ENCODE measurements at places on chromosomes 5 and 9.

DNA sequence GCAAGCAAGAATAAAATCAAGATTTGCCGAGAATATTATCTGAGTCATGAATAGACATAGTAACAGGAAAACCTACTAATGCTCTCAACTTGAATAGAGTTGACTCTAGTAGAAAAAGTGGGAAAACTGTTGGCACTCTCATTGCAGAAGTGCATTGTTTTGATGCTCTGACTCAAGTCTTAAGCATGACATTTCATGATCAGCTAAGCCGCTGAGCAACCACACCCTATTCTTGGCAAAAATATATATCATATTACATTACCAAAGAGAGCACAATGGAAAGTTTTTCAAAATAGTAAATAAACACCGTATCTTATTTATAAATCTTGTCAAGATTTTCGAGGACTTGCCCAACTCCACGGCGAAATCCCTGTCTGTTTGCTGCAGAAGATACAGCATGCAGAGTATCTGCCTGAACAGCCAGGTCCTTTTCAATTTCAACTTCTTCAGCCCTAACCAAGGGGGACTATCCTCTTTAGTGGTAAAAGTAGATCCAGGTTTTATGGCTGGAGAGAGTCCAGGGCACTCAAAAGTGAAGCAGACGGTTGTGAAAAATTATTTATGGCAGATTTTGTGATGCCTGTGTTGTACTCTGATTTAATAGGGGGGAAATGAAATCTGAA, 13.9 kb upstream of the ADAMTSL1 start:
- DNase-seq, result no peak

DNA sequence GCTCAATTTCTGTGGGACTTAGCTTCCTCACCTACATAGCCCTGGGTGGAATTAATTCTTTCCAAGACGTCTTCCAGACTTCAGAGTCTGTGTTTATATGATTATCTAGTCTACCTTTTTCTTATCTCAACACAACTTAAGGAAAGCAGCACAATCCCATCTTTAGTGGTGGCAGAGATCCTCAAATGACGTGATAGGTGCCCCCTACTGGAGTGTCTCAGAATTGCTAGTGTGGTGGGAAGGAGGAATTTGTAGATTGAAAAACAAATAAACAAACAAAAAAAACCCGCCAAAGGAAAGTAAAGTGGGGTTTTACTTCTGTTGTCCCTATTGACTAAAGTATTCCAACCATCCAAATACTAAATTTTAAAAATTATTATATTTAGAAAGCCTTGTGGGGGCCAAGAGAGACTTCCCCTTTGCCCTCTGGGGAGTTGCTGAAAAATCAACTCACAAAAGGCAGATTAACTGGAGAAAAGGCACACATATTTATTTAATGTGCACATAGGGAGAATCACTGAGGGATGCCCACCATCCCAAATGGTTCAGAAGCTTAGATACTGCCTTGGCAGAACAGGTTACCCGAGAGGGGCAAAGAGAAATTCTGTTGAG, 283.3 kb downstream of the TMEM167A start:
- DNase-seq, result peak; percentile 23

DNA sequence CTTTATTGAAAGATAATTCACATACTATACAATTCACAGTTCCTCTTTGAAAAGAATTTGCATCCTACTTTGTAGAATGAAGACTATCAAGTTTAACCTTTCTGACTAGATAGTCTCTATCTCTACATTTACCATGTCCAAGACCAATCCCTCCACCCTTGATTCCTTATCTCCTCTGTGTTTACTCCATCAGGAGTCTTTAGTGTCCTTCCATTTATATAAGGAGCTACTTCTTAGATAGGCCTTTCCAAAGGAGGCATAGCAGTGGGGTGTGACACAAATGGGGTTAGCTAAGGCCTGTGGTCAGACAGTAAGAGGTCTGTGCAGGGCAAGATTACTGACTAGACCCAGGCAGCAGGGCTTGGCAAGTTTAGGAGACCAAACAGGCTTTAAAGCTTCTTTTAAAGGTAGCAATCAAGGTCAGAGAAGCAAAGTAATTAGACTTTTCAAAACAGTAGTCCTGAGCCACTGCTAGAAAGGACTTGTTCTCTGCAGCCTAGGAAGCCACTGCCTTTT, 11.1 kb upstream of the DMXL1 start:
- no peak for DNase-seq

GRCh38 chr9:571066-571465, 270.4 kb upstream of the DMRT1 start:
- DNase-seq, result no peak

GRCh38 chr5:5071554-5071953, 68.6 kb upstream of the ADAMTS16 start:
- DNase-seq, result no peak

DNA sequence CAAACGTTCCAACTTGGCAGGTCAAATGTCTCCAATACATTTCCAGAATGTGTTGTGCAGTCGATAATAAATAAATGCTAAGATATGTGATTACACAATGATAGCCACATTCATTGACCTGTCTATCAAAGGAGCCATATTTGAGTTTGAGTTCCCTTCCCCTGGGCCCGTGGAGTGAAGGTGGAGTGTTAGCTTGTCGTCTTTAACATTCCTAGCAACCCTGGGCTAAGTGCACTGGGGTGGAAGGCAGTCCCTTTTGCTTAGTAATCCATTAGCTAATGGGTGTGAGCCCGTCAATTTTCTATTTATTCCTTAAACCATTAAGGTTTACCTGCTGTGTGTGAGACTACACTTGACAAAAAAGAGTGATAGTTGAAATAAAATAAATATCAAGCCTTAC, 415.2 kb downstream of the EBF1 start:
- no peak for DNase-seq

- DNase-seq, result no peak
Observed at GRCh38 chr5:79878136-79878679, 112.9 kb downstream of the MTX3 start.

- no peak for DNase-seq
Observed at GRCh38 chr5:42995360-42995751, 44.8 kb downstream of the ANXA2R start.

- DNase-seq, result no peak
Observed at GRCh38 chr9:83466877-83467276, 71.3 kb downstream of the FRMD3 start.

- DNase-seq, result no peak
Observed at GRCh38 chr9:132631280-132631679, 38.5 kb downstream of the DDX31 start.

DNA sequence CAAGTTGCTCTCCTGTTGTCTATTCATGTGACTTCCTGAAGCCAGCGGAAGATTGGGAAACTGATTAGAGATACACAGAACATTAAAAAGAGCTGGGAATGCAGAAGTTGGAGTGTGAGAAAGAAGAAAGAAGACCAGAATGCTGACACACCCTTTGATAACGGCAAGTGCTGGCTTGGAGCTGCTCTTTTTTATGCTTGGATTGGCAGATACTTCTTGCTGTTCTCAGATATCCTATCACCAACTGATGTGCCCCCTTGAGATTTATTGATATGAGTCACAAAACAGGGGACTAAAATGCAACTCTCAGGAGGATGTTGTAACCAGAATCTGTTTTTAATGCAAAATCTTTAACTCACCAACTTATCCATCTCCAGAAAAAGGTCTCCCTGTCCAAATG, 56.0 kb upstream of the ASTN2 start:
- no peak for DNase-seq

DNA sequence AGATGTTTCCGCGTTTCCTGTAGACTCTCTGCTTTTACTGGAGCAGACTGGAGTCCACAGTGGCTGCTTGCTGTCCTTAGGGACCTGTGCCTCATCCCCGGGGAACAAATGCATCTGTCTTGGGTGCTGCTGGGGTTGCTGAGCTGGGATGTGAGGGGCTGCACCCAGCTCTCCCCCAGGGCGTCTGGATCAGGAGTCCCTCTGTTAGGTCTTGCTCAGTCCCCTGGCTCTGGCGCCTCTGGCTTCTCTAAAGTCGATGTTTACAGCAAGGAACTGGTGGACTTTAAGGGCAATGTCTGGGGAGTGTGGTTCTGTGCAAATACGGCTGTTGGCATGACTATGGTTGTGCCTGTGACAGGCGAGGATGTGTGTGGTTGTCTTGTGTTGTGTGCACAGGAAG, 91.4 kb downstream of the CACNA1B start:
- DNase-seq, result no peak

DNA sequence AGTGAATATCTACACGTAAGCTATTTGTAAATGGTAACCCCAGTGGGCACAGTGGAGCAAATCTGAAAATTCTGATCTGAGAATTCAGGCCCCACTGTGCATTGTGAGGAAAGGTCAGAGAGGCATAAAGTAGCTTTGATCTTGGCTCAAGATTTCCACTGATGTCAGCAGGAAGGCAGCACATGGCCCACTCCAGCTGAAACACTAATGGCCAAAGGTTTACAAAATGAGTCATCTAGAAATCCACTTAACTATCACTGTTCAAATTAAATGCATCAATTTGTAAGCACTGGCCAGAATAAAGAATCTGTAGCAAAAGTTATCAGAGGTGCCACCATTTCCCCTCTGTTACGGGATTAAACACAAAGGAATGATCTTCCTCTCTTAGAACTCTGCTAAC, 191.6 kb downstream of the C9orf152 start:
- DNase-seq, result no peak

DNA sequence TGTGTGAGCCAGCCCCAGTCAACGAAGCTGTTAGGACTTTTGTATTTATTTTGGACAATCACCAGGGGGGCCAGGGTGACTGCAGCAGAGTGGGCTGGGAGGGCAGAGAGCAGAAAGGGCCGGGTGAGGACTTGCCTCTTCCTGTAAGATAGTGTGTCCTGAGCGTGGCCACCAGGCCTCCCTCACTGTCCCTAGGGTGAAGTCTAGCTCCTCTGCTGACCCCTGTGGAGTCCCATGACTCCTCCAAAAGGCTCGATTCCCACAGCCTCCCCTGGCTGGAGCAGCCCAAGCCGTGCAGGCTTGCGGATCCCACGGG, 147.8 kb downstream of the RXRA start:
- no peak for DNase-seq

DNA sequence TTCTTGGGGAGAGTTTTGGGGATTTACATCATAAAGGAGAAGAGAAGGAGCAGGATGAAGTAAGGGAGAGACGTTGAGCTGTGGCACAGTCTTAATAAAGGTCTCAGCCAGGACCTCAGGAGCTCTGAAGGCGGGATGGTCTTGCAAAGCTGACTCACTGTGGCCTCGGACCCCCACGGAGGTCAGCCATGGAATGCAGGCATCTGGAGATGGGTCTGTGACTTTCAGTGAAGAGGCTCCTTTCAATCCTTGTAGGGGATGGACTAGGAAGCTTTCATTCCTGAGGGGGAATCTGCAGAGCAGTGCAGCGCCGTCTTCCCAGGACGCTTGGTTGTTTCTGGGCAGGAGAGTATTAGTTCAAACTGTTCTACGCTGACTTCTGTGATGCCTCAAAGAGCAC, 65.7 kb upstream of the BASP1 start:
- no peak for DNase-seq

DNA sequence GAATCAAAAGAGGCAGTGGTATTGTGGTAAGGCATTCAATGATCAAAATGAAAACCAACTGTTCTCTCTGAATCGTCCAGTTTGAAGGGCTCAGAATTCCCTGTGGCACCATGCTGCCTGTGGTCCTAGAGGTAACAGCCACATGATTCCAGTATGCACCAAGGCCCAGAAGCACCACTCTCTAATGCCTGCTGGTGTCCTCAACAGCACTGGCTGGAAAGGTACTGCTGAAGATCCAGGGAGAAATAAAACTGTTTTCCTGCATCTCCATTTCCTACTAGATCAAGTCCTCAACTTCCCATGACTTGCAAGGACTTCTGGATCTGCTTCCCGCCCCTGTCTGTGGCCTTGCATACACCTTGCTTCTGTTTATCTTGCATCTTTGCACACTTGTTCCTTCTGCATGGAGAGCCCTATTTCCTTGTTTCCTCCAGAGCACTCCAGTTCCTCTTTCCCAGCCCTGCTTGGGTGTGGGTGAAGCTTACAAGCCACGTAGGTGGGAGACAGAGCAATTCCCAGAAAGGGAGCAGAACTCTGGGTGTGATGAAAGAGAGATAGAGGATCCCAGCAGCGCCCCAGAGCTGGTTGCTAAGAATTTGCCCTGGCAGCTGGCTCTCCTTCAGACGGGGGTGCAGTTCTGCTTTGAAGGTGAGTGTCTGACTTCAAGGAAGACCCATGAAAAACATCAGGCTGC, 41.0 kb upstream of the EQTN start:
- DNase-seq, result no peak

GRCh38 chr9:101849102-101849707, 110.8 kb upstream of the GRIN3A start:
- DNase-seq, result no peak

- DNase-seq, result no peak
Observed at GRCh38 chr9:135927195-135928013, 20.1 kb upstream of the CAMSAP1 start.

DNA sequence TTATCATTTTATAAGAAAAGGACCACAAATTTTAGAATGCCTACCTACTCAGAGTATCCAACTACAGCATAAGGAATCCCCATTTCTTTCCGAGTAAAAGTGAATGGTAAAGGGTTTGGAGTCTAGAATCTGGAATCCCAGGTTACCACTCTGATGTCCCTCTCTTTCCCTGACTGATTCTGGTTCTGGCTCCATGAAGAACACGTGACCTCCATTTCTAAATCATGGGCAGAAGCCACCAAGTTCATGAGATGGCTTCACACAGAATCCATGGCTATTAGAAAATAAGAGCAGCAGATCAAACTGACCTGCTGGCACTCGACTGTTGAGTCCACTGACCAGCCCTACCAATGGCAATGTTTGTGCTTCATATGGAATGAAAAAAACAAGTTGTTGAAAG, 40.7 kb downstream of the PFDN1 start:
- no peak for DNase-seq

DNA sequence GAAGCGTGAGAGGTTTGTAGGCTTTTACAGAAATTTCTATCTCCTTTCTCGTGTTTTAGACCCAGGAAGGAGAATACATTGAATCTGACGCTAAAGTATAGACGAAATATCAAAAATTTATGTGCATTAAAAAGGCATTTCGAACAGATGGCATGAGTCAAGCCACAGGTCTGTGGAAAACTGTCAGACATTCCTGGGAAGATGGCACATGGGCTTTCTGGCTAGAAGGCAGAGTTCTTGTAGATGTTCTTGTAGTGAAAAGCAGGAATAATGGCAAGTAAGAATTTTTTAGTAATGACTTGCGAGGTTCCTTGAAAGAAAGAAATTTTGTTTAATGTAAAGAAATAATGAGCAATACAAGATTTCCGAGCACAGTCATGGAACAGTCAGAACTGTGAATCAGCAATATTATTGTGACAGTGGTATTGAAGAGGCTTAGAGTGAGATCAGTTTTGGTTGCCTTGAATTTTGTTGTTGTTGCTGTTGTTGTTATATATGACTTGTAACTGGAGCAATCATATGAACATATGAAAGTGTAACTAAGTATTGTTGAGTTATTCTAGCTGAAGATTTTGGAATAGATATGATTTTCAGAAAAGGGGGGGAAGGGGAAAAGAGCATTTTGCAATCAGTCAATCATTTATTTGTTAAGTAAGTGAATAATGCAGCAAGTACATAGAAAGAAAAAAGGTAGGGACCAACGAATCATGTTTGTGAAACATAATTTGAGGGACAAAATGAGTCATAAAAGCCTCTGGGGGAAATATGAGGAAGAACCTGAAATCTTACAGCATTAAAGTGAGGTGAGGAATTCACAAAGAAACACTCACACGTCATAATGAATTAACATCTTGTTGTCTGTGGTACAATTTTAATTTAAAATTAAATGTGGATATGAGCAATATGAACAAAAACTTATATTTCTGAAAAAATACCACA, 339.0 kb upstream of the CTNND2 start:
- no peak for DNase-seq

- no peak for DNase-seq
Observed at GRCh38 chr9:37740631-37741328, 12.8 kb upstream of the TRMT10B start.

Data from effector memory CD8-positive, alpha-beta T cell (primary cell).